ENCODE measurements at places on chromosomes 7 and 10.

GRCh38 chr10:88023676-88024075 is 160.3 kb downstream of the PTEN start:
- DNase-seq: no peak

DNA sequence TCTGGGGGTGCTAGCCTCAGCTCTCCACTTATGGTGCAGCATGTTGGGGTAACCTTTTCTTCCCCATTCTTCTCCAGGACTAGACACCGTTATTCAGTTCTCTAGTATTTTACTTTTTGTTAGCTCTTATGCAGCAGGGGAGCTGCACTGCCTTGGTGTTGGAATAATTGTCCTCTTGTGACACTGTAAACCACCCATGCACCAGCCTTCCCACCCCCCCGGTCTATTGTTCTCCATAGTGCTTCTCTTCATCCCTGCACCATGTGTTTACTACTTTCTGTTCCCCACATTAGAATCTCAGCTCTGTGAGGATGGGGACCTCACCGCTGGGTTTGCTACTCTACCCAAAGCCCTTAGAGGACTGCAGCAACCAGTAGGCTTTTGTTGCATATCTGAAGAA is 230.7 kb downstream of the RPS24 start:
- DNase-seq: no peak

DNA sequence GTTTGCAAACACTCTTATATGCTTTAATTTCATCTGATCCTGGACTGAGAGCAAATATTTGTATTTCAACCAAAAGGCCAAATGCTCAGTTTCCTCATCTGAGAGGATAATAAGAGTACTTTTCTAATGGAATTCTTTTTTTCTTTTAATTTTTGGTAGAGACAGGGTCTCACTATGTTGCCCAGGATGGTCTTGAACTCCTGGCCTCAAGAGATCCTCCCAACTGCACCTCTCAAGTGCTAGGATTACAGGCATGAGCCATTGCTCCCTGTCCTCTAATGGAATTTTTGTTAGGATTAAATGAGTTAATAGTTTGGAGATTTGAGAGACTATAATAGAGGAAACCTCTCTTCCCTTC is 68.4 kb upstream of the KMT2E start:
- DNase-seq: no peak

DNA sequence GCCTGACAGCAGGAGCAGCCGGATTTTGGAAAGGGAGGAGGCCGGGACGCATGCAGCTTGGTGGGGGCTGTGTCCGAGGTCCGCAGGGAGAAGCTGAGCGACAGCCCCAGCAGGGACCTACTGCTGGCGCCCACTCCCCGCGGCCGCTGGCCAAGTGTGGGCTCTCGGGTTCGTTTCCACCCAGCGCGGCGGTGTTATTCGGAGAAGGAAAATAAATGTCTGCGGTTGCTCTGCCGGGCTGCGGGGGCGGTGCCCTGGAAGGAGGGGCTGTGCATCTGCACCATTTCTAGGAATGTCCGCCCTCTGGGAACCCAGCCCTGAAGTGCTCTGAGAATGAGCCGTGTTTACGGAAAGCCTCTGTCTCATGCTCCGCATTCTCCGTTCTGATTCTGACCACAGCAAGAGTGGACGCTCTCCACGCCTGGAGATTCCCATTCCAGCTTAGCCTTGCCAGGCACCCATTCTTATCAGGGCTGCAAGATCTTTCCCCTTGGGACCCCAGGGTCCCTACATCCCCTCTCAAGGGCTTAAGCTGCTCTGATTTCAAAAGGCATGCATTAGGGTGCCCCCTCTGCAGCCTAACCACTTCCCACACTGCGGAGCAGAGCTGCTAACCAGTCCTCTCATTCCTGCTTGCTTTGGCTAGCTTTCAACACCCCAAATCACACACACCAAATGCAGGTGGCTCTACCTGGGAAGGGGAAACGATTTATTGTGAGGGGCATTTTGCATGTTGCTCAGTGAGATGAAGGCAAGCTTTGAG is 256.6 kb upstream of the GLI3 start:
- no peak for DNase-seq

DNA sequence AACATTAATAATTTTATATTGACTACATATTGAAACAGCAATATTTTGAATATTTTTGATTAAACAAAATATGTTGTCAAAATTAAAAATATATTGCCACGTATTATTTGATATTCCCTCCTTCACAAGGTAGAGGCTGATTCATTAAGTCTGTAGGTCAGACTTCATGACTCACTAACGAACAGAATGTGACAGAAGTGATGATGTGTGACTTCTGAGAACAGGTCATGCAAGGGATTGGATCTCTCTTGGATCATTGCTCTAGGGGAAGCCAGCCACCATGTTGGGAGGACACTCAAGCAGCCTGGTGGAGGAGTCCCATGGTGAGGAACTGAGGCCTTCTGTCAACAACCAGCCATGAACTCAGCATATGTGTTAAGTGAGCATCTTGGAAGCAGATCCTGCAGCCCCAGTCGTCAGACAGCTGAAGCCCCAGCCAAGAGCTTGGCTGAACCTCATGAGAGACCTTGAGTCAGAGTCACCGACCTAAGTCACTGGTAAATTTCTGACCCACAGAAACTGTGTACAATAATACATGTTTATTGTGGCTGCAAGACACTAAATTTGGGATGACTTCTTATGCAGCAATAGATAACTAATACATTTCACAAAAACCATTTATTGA is 66.6 kb downstream of the HTR5A start:
- no peak for DNase-seq

DNA sequence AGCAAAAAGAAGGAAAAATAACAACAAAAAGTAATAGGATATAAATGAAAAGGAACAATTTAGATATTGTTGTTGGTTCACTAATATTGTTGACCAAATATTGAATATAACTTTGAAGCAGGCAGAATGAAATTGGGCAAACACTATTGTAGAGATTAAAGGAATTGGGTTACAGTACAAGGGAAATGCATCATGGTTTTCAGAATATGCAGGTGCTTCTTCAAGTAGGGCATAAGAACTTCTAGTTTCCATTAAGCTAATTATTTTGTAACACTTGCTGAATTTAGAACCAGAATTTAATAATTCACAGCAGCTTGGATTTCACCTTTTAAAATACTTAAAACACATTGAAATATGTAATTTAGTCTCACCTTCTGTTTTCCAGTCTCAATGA is 36.5 kb downstream of the RPA3 start:
- DNase-seq: no peak
